ENCODE measurements at places on chromosomes 6 and 20. TPM values are rescaled to one million over a fixed set of nuclear protein-coding genes. Genes with fewer than 3 reads are reported as not detected.

Gene RAET1E
- total RNA-seq = 3.4 TPM

Gene SAMD3
- total RNA-seq = not detected

Gene ISM1
- total RNA-seq = 0.24 TPM

Gene BTNL2
- total RNA-seq = not detected

Gene AIF1
- not detected for total RNA-seq

Gene PRSS35
- not detected for total RNA-seq

Gene OR2W1
- not detected for total RNA-seq

Gene PAX1
- not detected for total RNA-seq

Gene NTSR1
- total RNA-seq = 0.09 TPM

Gene PRSS16
- 3.2 TPM for total RNA-seq

Gene STMND1
- total RNA-seq = not detected

Gene MRAP2
- total RNA-seq = 1.7 TPM

Gene MEP1A
- total RNA-seq = not detected

Gene PSORS1C1
- 4.2 TPM for total RNA-seq

Gene ZSWIM1
- 4.8 TPM for total RNA-seq

Gene KHDC1L
- not detected for total RNA-seq

Gene FAM209B
- 0.22 TPM for total RNA-seq

Gene MAS1
- total RNA-seq = not detected

Gene RREB1
- 10.7 TPM for total RNA-seq

Gene VPS16
- 34.1 TPM for total RNA-seq

Gene OR12D3
- total RNA-seq = not detected

Gene BMP5
- total RNA-seq = 0.04 TPM

Gene EPM2A
- 2.9 TPM for total RNA-seq

Gene ATP9A
- 16.1 TPM for total RNA-seq

Gene ALDH8A1
- total RNA-seq = 0.07 TPM

Gene DEF6
- not detected for total RNA-seq

Gene NHSL1
- total RNA-seq = 3.6 TPM

Gene MYCT1
- total RNA-seq = not detected

Data from A549 treated with Mapracorat at 1 μM for 4 hours (cell line).